ENCODE measurements at places on chromosomes 3 and 15.

- no peak for DNase-seq
Observed at GRCh38 chr3:185313693-185314246, 49.2 kb upstream of the MAP3K13 start.

- no peak for DNase-seq
Observed at GRCh38 chr3:6250167-6250566, 610.7 kb upstream of the GRM7 start.

- DNase-seq = no peak
Observed at GRCh38 chr3:57500506-57500905, 43.6 kb downstream of the DNAH12 start.

DNA sequence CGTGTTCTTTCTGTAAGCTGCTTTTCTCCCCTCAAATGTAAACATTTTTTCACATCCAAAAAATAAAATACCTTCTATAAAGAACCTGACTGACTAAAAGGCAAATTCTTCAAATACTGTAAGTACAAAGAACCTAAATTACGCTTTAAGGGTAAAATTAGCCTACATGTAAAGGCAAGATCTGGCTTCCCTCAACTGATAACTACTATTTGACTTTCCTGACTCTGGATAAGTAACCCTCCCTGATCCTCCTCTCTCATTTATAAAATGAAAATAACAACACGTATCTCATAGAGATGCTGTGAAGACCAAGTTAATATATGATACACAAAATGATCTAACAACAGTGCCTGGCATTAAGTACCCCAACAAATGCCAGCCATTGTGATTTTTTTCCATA lies 12.2 kb downstream of the ADAM10 start:
- DNase-seq = no peak

GRCh38 chr3:140715035-140715434 lies 37.2 kb downstream of the TRIM42 start:
- no peak for DNase-seq

GRCh38 chr3:65875393-65876027 lies 163.2 kb downstream of the MAGI1 start:
- no peak for DNase-seq

DNA sequence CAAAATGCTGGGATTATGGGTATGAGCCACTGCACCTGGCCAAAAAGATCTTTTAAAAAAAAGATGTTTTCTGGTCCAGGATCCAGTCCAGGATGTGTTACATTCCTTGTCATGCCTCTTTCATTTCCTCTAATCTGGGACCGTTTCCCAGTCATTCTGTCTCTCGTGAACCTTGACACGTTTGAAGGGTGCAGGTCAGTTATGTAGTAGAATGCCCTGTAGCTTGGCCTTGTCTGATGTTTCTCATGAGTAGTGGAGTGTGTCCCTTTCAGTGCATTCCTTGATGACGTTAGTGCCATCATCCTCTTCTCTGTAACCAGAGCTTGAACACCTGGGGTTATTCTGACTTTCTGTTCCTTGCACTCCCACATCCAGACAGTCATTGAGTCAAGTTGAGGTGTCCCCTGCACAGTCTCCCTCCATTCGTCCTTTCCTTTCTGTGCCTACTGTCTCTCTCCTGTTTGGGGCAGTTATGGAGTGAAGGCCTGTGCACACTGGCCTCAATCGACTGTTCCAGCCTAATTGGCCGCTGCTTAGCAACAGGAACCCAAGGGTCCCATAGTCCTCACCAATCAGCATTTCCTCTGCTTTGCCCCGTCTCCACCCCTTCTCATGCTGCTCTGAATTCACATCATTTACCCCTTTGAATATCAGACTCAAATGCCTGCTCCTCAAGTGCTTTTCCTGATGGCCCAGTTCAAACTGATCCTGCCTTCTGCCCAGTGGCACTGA lies 5.5 kb downstream of the FAM81A start:
- no peak for DNase-seq

- no peak for DNase-seq
Observed at GRCh38 chr3:70053293-70053692, 53.8 kb downstream of the SAMMSON start.

Measured in activated CD8-positive, alpha-beta T cell treated with anti-CD3 and anti-CD28 coated beads, Interleukin-2, amount 10 ng/mL, durations not matched to agents 7 days and 5 days (primary cell).